ENCODE measurements at places on chromosomes 7 and 10.

GRCh38 chr10:8840356-8840755, 785.9 kb downstream of the GATA3 start:
- no peak for DNase-seq

DNA sequence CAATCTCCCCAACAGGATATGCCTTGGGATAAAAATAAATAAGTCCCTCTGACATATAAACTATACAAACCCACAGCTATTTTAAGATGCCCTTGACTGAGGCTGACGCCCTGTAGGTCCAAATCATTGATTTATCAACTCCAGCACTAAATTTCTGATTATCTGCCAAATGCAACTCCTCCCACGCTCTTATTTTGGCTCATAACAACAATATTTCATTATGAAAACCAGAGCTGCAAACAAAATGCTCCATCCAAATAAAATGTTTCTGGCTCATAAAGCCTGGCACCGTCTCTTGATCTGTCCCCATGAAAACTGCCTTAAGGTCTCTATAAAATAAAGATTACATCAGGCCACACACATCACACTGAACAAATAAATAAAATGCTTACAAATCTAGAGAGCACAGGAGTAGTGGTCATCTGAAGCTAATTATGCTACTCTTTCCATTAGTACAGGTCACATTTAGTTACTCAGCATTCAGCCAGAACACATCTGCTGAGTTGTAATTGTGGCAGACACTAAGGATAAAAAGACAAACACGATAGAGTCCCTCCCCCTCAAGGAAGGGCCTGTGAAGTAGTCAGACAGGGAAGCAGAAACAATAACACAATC, 28.8 kb downstream of the CACUL1 start:
- DNase-seq = no peak

DNA sequence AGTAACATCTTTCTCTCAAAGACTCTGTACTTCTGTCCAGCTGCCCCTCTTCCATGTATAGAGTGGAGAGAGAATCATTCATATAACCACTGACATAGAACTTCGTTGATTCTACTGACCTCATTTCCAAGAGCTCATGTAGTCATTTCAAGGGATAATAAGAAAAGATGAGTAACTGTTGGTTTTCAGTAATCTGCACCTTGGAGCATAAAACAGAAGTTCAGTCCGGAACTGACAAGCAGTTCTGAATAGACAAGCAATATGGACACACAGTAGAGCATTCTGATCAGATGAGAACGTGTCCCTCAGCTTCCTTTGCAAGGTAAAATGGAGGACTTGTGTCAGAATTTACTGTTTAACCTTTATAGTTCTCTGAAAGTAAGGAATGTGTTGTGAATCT, 847.1 kb downstream of the REEP3 start:
- no peak for DNase-seq

DNA sequence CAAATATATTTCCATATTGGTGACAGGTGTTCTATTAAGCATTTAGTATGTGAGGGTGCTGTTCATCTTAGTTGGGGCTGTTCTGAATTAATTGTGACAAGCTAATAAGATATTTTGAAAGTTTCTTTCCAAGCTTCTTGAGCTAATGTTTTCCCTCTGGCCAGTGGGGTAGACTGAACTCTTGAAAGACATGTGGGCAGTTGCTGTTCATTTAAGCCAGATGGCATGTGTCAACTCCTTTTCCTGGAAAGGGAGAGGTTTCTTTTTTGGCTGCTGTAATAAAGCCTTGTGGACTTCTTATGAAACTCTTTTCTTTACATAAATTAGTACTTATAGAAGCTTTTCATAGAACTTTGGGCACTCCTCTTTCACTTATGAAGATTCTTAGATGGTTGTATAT, 21.7 kb downstream of the RAB18 start:
- DNase-seq = no peak

DNA sequence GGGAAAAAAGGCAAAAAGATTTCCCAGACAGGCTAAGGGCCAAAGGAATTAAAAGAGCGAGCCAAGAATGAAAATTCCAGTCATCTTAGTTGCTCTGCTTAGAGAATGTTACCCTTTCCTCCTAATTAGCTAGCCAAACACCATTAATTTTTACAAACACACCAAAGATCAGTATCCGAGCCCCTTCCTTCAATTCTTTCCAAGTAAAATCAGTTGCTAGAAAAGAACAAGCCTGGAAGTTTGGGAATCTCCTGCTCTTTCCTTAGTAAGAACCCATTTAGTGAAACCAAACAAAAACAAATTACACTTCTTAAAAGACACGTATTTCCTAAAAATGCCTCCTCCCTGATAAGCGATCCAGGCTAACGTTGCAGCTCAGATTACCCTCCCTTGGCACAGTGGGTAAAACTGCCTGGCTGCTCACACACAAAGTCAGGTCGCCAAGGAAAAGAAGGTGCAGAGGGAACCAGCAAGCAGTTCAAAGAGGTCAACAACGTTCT, 57.1 kb upstream of the ABLIM1 start:
- DNase-seq = no peak

GRCh38 chr10:62744136-62744535, 60.4 kb upstream of the ADO start:
- no peak for DNase-seq

DNA sequence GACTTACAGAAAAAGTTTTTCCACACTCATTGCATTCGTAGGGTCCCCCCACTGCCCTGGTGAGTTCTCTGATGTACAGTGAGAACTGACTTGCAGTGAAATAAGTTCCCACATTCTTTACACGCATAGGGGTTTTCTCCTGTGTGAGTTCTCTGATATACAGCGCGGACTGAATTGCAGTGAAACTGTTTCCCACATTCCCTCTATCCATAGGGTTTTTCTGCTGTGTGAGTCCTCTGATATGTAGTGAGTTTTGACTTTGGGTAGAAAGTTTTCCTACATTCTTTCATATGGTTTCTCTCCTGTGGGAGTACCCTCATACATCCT, 147.0 kb downstream of the GLRX3 start:
- no peak for DNase-seq

DNA sequence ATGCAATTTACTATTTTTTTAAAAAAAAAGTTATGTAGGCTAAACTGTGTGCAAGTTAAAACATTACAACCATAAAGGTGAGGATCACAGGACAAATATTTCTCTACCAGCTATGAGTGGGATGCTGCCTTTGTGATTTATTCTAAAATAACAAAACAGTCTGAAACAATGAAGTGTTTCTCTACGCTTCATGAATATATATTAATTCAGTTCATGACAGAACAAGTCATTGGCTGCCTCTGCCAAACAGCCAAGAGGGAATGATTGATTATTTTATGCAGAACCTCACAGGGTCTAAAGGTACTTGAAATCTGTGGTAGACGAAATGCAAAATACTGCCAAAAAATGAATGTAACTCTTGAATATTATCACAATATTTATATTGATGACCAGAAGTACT, 29.0 kb upstream of the SOSTDC1 start:
- DNase-seq = no peak

DNA sequence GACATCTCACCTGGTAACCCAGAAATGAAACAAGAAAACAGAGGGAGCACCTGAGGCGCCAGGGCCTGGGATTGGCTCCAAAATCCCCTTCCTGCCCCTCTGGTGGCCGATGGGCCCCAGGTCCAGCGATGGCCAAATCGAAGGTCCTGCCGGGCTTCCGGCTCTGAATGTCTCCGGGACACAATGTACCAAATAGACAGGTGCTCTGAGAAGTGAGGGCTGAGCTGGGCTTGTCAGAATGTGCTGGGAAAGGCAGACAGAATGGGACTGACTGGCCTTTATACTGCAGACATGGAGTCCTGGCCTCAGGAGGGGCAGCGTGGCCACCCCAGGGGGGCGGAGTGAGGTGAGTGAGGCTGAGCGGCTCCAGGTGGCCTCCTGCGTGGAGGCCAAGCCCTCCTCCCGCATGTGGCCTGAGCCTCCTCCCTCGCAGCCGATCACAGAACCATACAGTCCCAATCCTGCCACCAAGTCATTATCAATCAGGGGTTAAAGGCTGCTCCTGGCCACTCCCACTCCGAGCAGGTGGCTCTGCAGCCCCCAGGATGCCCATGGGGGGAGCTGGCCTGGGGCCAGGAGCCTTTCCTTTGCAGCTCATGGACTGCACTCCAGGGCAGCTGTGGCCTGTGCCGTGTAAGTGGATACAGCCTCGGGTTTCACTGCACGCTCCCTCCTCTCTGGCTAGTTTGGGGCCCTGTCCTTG, 185.5 kb downstream of the ADARB2 start:
- no peak for DNase-seq

DNA sequence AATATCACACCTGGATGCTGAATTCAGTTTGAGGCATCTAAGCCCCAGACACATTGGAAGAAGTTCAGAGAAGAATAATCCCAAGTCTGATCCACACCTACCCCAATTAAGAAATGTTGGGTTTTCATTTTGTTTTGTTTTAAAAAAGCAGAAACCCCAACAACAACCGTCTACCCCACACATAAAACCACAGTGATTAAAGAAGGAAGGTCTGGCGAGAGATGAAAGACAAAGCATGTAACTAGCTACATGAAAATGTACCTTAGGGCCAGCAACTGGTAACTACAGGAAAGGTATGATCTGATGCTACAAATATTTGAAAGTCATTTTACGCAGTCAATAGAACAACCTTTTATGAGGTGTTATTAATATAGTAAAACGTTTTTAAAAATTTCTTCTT, 1112.3 kb downstream of the GATA3 start:
- DNase-seq = no peak

DNA sequence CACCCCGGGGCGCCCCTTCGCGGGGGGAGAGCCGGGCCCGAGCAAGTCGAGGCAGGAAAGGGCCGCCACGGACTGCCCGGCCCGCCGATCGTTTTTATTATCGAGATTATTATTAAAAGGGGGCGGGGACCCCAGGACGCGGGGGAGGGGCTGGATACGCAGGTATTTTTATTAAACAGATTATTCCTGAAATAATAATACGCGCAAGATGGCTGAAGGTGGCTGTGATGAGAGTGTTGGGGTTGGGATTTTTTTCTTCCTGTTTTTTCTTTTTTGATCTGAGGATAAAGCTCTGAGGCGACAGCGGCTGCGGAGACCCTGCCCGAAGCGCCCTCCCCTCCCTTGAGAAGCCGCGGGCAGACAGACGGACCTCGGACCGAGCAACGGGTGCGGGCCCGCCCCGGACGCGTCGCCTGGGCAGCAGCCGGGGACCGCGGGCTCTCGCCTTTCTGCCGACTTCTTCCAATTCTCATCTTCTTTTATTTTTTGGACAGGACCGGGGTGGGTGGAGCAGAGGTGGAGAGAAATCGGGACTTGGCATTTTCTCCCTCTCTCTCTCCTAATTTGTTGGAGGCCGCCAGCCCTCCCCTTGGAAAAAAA, 1.4 kb upstream of the TRIM8 start:
- DNase-seq = no peak

DNA sequence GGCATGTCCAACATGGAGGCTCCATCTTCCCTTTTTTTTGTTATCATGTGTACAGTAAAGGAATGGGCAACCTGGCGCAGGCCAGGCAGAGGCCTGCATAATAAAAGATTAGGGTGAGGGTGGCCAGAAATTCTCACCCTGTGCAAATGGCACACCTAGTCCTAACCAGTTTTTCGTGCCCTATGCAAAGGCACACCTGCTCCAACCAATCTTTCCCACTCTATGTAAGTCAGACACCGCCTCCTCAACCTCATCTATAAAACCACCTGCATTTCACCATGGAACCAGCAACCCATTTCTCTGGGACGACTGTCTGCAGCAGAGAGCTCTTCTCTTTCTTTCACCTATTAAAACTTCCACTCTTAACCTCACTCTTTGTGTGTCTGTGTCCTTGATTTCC, 16.1 kb downstream of the TBATA start:
- DNase-seq = no peak

GRCh38 chr7:129955993-129956543, 3.3 kb upstream of the UBE2H start:
- DNase-seq = no peak

- no peak for DNase-seq
These were observed 44.2 kb downstream of the GLRX3 start for GRCh38 chr10:130180416-130180815.

DNA sequence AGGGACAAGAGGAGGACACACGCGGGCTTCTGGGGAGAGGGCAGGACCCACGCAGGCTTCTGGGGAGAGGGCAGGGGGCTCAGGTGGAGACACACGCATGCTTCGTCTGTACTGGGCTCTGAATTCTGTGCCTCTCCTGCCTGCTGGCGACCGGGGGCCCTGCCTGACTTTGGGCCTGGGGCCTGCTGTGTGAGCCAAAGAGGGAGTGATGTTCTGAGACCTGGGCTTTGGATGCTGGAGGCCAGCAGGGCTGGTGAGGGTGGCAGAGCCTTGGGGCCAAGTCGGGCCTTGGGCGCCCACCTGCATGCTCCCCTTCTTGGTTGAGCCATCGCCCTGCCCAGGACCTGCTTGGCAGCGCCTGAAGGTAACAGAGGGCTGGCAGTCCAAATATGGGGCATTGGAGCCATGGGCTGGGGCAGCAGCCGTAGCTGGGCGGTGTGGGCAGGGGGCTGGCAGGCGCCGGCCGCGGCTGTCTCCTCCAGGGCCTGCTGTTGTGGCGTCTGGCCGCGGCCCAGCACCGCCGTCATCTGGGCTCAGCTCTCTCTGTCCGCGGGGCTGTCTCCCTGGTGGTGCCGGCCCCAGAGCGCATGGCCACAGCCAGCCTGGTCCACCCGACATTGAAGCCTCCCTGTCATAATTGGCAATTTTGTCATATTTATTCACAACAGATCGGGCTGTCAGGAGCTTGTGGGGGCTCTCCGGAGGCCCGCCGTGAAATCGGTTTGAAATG, 78.9 kb downstream of the UNCX start:
- DNase-seq = no peak

- no peak for DNase-seq
These were observed 128.9 kb downstream of the SNX10 start for GRCh38 chr7:26420422-26421019.
